Inflammatory macrophage treated with lipopolysaccharide for 1 hour (primary cell): ENCODE measurements at places on chromosomes 5 and 9.
A peak's percentile ranks its signal among the peaks of the same experiment; 100 is the strongest.

- DNase-seq, result no peak
Observed at GRCh38 chr5:140571105-140571504, 6.5 kb downstream of the SLC35A4 start.

DNA sequence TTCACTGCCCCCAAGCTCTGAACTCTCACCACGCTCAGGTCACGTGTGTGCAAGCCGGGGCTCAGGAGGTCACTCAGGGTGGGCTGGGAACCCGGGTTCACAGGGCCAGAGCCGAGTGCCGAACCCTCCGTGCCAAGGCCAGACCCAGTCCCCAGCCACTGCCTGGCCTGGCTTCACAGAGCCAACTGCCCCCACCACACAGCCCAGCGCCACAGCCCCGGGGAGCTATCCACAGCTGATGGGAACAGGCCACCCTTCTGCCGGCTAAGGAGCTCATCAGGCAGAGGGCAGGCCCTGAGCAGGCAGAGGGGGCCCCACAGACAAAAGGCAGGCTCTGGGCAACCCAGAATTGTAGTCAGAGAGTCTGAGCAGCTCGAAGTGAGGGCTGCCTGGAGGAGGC lies 117.0 kb downstream of the VAV2 start:
- DNase-seq, result no peak

GRCh38 chr9:111938427-111938800 lies 41.8 kb downstream of the UGCG start:
- DNase-seq, result no peak

- peak; percentile 57 for DNase-seq
Observed at GRCh38 chr9:9924376-9924775, 688.4 kb downstream of the PTPRD start.

- no peak for DNase-seq
Observed at GRCh38 chr5:170749911-170750431, 33.6 kb upstream of the GABRP start.

DNA sequence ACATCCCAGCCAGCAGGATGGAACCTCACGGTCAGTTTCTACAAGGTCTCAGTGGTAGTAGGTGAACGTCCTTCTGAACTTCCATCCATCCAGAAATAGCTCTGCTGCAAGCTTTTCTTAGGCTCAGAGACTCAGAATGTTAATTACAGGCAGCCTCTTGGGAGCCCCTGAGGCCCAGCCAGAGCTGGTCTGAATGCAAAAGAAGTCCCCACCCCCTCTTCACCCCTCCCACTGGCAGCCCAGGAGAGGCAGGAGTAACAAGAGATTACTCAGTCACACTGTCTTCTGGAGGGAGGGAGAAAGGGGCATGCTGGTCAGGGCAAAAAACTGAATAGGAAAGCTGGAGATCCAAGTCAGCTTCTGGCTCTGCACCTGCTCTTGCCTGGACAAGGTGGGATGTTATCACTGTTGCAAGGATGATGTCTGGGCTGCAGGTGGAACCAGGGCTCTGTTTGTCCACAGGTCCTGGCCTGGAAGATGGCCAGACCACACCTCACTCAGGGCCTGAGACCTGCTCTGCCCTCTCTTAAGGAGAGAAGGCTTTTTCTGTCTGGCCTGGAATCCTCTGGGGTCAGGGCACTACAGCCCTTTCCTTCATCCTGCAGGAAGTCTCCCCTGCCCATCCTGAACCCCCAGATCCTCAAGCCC lies 9.1 kb downstream of the ENHO start:
- DNase-seq, result no peak

- DNase-seq, result no peak
Observed at GRCh38 chr9:34658461-34658860, 4.0 kb downstream of the CCL27 start.

GRCh38 chr5:72507907-72508238 lies 663 bp upstream of the ZNF366 start:
- no peak for DNase-seq
